ENCODE measurements at places on chromosomes 6 and 20.

- no peak for DNase-seq
Measured at GRCh38 chr6:148513145-148514071, 170.8 kb downstream of the SASH1 start.

GRCh38 chr6:68737061-68737460, 102.0 kb downstream of the ADGRB3 start:
- DNase-seq, result no peak

- DNase-seq, result no peak
Measured at GRCh38 chr20:19858466-19859371, 100.7 kb downstream of the RIN2 start.

GRCh38 chr6:4413073-4413472, 277.7 kb upstream of the ECI2 start:
- no peak for DNase-seq

GRCh38 chr20:57990396-57990987, 238.0 kb downstream of the ANKRD60 start:
- DNase-seq, result no peak

- no peak for DNase-seq
Measured at GRCh38 chr6:32196682-32197616, 4.5 kb upstream of the GPSM3 start.

- no peak for DNase-seq
Measured at GRCh38 chr6:82030301-82030700, 217.2 kb downstream of the IBTK start.

GRCh38 chr20:1625083-1625690, 5.4 kb upstream of the SIRPB1 start:
- DNase-seq, result no peak

DNA sequence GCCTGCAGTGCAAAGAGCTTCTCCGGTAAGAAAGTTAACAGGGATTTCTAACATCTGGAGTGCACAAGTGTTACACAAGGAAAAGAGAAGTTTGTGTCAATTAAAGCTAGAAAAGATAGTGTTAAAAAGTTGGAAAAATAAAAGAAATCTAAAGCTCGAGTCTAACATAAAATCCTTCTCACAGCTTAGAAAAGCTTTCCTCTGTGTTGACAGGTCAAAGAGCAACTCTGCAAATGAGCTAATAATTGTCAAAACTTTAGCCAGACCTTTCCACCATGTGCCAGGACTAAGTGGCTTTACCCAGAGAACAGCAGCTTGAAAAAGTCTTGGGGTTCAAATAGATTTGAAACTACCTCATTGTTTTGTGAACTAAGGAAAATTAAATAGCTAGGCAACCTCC, 14.8 kb downstream of the PTPRK start:
- no peak for DNase-seq

- no peak for DNase-seq
Measured at GRCh38 chr20:33209789-33210188, 7.4 kb upstream of the BPIFA3 start.

DNA sequence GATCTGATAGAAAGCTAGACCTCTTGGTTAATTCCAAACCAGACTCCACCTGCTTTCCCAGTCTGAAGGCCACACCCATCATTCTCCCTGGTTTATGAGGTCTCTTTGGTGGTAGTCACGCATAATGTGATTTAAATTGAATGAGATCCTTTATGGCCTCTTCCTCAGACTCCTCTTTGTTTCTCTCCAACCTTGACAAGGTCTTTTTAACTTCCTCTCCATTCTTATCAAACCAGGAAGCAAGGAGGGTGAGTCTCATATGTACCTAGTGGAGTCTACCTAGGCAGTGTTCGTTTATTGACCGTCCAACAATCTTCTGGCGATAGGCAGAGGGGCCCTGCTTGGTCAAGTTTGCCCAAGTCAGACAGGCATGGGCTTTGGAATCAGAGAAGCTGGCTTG, 184.2 kb upstream of the LAMP5 start:
- no peak for DNase-seq

- DNase-seq, result no peak
Measured at GRCh38 chr6:13402711-13403110, 74.4 kb upstream of the TBC1D7 start.

- no peak for DNase-seq
Measured at GRCh38 chr6:140178935-140179334, 804.5 kb upstream of the CITED2 start.

- no peak for DNase-seq
Measured at GRCh38 chr20:17562804-17563305, 7.0 kb upstream of the DSTN start.

- DNase-seq, result no peak
Measured at GRCh38 chr6:104623052-104623690, 236.5 kb downstream of the HACE1 start.

GRCh38 chr6:143894655-143895054, 30.4 kb downstream of the ZC2HC1B start:
- DNase-seq, result no peak

GRCh38 chr6:20696676-20697075, 162.4 kb downstream of the CDKAL1 start:
- DNase-seq, result no peak

DNA sequence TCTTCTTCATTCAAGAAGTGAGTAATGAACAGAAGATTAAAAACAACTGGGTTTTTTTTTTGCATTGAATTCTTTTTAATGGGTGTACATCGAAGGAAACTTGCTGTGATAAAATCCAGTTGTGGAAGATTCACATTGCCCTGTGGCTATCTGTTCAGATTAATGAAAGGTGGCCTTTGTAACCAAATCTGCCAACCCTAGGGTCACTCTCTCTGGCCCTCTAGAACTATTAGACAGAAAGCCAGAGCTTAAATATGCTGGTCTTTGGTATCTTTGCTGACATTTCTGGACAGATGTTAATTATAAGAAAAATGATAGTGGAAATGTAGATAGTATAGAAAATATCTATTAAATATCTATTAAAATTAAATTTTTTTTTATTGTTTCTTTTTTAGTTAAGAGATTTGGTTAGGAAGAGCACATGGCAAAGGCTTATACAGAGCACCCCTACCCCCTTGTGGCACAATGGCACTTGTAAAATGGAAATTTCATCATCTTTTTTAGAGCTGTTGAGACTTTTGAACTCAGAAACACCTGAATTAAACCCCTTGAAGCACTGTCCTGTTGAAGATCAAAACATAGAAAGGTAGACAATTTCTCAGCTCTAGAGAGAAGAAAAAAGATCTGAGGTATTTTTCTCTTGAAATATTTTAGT, 572.5 kb downstream of the PKHD1 start:
- no peak for DNase-seq

DNA sequence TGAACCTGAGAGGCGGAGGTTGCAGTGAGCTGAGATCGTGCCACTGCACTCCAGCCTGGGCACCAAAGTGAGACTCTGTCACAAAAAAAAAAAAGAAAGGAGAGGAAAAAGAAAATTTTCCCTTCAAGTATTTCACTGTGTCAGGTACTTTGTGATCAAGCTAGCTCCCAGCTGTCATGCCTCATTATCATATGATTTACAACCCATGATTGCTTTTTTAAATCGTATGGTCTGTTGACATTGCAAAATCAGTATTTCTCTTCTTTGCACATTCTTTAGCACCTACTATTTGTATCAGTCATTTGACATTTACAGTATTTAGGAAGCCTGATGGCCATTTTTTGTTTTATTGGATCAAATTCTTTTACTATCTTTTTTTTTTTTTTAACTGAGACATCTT, 22.4 kb downstream of the SASH1 start:
- DNase-seq, result no peak

DNA sequence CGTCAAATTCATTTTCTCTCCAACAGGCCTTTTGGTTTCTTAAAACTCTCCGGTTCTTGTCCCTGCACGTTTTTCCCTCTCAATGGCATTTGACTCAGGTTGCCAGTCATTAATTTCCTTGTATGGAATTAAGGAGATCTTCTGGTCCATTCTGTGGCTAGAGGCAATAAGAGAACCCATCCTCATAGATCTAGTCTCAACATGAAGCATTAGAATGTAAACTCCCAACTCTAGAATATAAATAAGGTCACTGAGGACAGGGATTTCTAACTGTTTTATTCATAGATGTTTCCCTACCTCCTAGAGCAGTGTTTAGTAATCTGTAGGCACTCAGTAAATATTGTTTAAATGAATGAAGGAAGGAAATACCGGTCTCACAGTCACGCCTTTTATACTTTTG, 185.2 kb upstream of the FLRT3 start:
- DNase-seq, result no peak

DNA sequence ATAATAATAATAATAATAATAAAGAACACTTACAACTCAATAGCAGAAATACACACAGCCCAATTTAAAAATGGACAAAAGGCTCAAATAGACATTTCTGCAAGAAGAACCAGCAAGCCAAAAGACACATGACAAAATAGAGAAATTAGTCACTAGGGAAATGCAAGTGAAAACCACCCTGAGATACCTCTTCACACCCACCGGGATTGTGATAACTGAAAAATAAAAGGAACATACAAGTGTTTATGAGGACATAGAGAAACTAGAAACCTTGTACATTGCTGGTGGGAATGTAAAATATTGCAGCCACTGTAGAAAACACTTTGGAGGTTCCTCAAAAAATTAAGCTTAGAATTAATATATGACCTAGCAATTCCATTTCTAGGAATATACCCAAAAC, 59.2 kb downstream of the ZDHHC14 start:
- no peak for DNase-seq

Measured in activated naive CD4-positive, alpha-beta T cell treated with anti-CD3 and anti-CD28 coated beads, Interleukin-2, amount 50 U/mL, for 72 hours (primary cell).